Mesenteric fat pad (tissue), 1 donor: ENCODE measurements at places on chromosomes 7 and 10. TPM values are rescaled to one million over a fixed set of nuclear protein-coding genes. Genes with fewer than 3 reads are reported as not detected.
A peak's percentile ranks its signal among the peaks of the same experiment; 100 is the strongest.

DNA sequence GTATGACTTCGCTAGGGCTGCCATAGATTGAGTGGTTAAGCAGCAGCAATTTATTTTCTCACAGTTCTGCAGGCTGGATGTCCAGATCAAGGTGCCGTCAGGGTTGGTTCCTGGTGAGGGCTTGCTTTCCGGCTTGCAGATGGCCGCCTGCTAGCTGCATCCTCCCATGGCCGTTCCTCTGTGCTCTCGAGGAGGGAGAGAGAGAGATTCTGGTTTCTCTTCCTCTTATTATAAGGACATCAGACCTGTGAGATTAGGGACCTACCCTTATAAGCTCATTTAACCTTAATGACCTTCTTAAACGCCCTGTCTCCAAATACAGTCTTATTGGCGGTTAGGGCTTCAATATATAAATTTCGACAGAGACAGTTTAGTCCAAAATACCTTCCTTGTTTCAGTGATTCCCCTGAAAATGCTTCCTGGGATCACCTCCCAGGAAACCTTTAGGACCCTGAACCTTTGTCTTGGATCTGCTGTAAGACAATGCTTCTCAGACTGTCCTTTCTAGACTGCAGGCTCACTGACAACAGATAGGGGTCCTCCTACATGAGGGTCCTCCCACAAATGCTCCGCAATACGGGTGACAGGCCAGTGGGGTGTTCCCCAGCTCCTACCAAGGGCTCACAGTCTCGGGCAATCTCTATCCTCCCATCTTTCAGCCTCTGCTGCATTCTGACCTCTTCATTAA, 82.5 kb upstream of the BAIAP2L1 start:
- DNase-seq = no peak

- DNase-seq = no peak
These were observed 48.1 kb downstream of the GNAI1 start for GRCh38 chr7:80182630-80183276.

GRCh38 chr10:43945094-43945730, 296.5 kb upstream of the ZNF32 start:
- DNase-seq = peak; percentile 53

- DNase-seq = no peak
These were observed 253.7 kb downstream of the PTEN start for GRCh38 chr10:88116971-88117626.

- no peak for DNase-seq
These were observed 652 bp downstream of the PCGF5 start for GRCh38 chr10:91220954-91221675.

- DNase-seq = no peak
These were observed 53.4 kb downstream of the TSPAN15 start for GRCh38 chr10:69504576-69505250.

Gene AGBL3
- 2.6 TPM for total RNA-seq

Gene GRID1
- total RNA-seq = 2.1 TPM
